Vagina (tissue), 2 donors: ENCODE measurements at places on chromosomes 12 and 14.

DNA sequence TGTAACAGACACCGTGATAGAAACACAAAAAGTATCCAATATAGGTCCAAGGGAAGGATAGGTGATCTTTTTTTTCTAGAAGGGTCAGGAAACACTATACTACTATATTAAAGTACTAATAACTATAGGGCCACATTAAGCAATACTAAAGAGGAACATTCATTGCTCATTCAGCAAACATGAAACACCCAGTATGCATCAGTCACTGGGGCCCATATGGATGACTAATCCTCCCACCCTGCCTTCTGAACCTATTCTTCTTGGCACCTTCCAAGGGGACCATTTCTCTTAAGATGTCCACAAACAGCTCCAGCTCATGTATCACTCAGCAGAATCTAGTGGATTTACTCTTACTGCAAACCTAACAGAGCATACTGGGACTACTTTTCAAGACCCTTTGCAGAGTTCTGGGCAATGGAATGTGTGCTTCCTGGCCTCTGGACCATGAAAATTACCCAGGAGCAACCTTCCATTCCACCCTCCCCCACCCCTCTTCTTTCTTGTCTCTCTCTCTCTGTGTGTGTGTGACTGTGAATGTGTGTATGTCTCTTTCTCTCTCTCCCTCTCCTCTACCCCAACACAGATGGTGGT is 187.9 kb downstream of the EPS8 start:
- no peak for DNase-seq

- no peak for DNase-seq
These were observed 753.8 kb upstream of the FOXG1 start for GRCh38 chr14:28012629-28013415.

- no peak for DNase-seq
These were observed 12.9 kb upstream of the MSI1 start for GRCh38 chr12:120381752-120382419.

- DNase-seq, result no peak
These were observed 34.3 kb upstream of the SLC38A1 start for GRCh38 chr12:46303039-46303666.

DNA sequence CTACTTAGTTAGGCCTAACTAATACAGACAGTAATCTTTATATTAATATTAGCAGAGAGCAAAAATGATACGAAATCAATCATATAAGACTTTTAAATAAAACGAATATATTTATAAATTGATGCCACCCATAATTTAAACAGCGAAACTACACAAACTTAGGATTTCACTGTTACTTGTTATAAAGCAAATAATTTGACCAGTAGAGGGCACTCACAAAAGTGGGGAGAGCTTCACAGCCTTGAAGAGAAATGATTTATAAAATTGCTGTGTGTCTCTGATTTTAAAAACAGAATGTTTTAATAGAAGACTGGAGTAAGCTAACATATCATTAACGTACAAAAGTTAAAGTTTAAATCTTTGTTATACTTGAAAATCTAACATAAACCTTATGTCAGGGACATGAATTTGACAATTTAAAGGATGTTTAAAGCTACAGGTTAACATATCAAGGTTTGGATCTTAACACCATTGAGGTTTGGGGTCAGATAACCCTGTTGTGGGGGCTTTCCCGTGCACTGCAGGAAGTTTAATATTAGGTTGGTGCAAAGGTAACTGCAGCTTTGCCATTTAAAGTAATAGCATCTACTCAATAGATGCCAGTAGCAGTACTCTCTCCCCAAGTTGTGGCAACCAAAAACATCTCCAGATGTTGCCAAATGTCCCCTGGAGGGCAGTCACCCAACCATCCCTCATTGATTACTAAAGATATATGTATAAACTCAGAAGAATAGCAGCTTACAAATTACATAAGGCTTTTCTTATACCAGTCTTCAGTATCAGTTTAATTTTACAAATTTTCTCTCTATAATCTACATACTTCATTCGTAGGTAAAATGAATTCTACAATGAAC is 9.3 kb downstream of the KRAS start:
- DNase-seq, result no peak

- DNase-seq, result no peak
These were observed 43.8 kb downstream of the LRCOL1 start for GRCh38 chr12:132566516-132567131.

DNA sequence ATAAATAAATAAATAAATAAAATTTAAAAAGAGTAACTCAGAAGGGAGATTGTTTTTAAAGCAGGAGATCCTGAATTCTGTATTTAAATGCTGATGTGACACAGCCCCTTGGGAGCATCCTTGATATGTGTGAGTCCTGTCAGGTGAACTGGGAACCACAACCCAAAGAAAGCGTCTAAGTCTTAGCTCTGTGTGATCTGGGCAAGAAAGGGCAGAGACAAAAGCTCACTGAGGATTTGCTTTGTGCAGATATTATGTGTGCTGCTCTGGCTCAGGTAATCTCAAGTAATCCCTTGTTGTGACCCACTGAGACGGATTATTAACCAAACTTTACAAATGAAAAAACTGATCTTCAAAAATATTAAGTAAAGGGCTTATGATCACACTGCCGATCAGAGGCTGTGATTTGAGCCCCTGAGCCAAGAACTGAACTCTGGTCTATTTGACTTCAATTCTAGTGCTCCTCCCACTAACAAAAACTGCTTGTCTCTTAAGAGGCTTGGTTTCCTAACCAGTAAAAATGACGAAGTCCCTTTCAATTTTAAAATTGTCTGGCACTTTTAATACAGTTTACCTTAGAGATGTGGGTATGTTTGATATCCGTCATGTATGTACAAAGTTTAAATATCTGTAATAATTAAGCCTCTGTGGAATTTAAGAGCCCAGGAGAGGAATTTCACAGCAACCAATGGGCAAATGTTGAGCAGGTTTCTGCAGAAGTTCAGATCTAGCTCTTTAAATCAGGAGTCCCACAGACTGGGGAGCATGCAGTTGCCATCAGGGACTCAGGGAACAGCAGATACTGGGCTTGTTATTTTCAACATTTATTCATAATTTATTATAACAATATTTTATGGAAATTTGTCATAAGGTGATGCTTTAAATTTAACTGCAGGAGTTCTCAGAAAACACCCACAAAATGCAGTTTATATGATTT is 46.1 kb downstream of the CPM start:
- no peak for DNase-seq

- no peak for DNase-seq
These were observed 119.2 kb downstream of the TBC1D30 start for GRCh38 chr12:64943686-64944085.

- DNase-seq, result no peak
These were observed 15.1 kb downstream of the APPL2 start for GRCh38 chr12:105220929-105221290.

DNA sequence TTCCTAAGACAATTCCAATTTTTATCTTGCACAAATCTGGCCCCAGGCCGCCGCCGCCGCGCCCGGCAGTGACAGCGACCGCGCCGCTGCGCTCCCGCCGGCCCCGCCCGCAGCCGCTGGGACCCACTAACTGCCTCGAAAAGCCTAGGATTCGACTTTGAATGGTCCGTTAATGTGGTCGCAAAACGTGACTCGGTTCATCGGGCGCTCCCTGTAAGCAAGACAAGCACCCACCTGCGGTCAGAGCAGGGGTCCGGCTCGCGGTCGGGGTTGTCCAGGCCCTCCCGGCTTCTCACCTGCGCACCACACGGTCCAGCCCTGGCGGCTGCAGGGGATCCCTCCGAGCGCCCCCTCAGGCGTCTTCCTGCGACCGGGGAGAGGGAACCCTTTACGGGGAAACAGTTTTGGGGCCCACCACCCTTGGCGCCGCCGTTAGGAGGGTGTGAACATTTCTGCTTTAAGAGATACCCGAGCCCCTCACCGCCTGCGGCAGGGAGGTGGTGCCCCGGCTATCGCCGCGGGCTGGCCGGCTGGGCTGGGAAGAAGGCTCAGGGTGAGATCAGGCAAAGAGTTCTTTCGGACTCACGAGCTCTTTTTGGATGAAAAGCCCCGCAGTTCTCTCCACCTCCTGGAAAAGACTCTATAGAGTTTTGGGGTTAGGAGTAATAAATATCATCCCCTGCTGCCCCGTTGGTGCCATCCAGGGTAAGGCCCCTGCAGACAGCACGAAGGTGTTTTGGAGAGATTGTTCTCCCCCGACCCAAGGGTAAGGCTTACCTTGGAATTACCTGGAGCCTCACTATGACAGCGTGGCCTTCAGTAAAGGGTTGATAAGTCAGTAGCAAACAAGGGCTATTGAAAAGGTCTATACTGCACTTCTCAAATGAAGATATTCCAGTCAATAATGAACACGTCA is 13.6 kb upstream of the FOXJ2 start:
- no peak for DNase-seq
